OCI-LY7 (cell line): ENCODE measurements at places on chromosomes 3 and 15. TPM values are rescaled to one million over a fixed set of nuclear protein-coding genes. Genes with fewer than 3 reads are reported as not detected.
A peak's percentile ranks its signal among the peaks of the same experiment; 100 is the strongest.

GRCh38 chr3:12643010-12643380 is 20.9 kb downstream of the RAF1 start:
- no peak for DNase-seq

GRCh38 chr15:34304613-34305012 is 33.0 kb downstream of the SLC12A6 start:
- DNase-seq, result no peak

Gene GPR62
- total RNA-seq, result not detected in 2 replicates

Gene SERINC4
- total RNA-seq, result 1.1 and 1.9 TPM in 2 replicates

Gene IL1RAP
- total RNA-seq, result 5.1 and 5.6 TPM in 2 replicates

DNA sequence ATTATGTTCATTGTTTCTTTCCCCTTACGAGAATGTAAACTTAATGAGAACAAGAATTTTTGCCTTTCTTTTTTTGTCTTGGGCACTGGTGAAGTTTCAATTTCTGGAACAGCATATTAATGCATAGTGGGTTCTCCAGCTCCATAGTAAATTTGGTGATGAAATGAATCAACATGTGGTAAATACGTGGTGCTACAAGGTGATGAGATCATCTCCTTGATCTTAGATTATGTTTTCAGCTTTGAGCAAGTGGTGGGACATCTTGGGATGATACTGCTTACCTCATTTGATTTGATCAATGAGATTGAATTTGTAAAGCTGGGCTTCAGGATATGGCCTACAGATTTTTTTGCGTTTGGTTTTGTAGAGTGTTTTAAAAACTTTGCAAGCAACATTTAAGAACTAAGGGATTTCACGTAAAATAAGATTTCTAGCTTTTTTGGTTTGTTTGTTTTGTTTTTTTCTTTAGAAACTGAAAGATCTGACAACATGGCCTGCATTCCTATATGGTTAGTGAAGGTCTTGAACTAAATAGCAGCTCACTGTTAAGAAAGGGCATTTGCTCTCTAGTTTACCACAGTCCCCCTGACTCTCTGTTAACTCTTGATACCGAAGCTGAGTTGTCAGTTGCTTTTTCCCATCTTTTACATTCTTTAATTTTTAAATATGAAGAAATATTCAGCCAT is 45.6 kb downstream of the FNDC3B start:
- DNase-seq, result no peak

DNA sequence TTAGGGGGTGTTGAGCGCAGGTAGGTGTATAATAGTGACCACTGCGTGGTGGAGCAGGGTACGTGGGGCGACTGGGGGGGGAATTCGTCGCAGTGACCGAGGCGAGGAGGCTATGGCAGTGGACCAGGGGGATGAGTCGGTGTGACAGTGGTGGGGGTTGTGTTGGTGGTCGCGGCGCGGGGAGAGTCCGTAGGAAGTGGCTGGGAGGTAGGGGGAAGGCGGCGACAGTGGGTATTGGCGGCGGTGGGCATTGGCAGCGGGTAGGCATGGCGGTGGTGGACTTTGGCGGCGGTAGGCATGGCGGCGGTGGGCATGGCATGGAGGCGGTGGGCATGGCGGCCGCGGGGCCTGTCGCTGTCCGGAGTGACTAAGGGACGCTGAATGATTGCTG is 739 bp downstream of the SNRPN start:
- no peak for DNase-seq

Gene SH3GL3
- total RNA-seq, result not detected in 2 replicates

GRCh38 chr3:154236331-154236730 is 88.0 kb downstream of the DHX36 start:
- no peak for DNase-seq

DNA sequence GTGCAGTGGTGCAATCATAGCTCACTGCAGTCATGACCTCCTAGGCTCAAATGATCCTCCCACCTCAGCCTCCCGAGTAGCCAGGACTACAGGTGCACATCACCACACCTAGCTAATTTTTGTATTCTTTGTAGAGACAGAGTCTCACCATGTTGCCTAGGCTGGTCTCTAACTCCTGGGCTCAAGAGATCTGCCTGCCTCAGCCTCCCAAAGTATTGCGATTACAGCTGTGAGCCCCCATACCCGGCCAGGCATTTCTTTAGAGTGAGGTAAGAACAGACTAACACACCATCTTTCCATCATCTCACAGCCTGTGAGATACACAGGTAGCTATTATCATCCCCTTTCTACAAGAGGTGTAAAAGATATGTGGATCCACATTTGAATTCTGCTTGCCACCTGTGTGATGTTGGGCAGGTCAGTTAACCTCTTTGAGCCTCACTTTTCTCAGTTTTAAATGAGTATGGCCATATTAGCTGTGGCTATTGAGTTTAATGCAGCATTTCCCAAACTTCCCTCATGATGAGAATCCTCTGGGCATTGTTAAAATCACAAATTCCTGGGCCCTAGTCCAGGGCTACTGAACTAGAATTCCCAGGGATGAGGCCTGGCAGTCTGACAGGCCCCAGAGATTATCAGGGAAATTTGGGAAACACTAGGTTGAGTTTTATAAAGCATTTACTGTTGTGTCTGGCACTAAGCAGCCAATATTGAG is 46.0 kb downstream of the ANP32A start:
- no peak for DNase-seq

Gene ANP32A
- 563 and 580 TPM in 2 replicates for total RNA-seq

- DNase-seq, result no peak
Measured at GRCh38 chr3:131729643-131730017, 226.9 kb upstream of the MRPL3 start.

DNA sequence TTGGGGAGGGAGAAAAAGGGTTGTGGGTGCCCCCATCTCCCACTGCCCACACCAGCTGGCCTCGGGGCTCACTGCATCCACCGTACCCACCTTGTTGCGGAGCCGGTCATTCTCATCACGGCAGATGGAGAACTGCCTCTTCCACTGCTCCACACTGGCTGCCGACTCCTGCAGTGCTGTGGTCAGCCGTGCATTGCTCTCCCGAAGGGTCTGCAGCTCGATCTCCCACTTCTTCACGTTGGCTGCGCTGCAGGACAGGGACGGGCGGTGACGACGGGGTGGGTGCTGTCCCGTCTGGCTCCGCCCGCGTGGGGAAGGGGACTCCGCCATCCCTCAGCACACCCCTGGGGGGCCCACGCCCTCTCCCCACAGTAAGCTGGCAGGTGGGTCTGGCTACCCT is 45.1 kb downstream of the WHAMM start:
- no peak for DNase-seq

Gene CASR
- total RNA-seq, result 0.04 TPM in 1 of 2 replicates, not detected in the other

DNA sequence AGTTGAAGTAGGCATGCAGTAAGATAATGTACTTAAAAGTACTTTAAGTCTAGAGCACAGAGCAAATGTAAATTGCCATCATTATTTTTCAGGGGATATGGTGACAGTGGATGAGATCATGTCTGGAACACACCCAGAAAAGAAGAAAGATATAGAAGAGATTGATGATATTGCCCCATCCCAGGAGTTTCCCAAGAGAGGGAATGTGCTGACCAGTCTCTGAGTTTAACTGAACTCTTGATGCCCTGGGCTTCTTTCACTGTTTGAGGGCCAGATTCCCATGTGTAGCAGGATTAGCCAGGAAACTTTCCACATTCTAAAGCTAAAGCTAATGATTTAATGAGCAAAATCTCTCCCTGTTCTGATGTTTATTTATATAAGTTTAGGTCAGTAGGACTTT is 366.8 kb upstream of the UMPS start:
- DNase-seq, result no peak

DNA sequence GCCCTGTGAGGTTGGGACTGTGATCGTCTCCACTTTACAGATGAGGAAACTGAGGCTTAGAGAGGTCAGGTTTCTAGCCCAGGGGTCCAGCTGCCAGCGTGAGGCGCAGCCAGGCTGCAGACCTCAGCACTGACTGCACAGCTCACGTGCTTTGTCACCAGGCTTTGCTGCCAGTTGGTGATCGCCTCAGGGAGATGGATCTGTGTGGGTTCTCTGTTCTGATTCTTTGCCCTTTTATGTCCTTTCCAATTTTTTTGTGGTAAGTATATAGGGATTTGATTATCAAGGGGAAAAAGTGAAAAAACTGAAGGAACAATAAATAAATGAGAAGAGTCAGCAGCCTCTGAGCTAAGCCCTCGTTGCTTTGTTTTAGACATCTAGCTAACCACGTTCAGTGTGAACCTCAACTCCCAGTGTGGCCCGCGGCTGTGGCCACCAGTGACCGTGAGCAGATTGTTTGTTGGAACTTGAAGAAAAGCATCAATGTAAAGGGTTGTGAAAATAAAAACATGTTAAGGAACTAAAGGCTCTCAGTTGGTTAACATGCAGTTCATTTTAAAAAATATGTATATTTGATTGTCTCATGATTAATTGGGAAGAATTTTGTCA is 117.6 kb downstream of the PDE8A start:
- no peak for DNase-seq

- peak; percentile 7 for DNase-seq
Measured at GRCh38 chr3:185460719-185461350, 38.0 kb downstream of the TMEM41A start.

DNA sequence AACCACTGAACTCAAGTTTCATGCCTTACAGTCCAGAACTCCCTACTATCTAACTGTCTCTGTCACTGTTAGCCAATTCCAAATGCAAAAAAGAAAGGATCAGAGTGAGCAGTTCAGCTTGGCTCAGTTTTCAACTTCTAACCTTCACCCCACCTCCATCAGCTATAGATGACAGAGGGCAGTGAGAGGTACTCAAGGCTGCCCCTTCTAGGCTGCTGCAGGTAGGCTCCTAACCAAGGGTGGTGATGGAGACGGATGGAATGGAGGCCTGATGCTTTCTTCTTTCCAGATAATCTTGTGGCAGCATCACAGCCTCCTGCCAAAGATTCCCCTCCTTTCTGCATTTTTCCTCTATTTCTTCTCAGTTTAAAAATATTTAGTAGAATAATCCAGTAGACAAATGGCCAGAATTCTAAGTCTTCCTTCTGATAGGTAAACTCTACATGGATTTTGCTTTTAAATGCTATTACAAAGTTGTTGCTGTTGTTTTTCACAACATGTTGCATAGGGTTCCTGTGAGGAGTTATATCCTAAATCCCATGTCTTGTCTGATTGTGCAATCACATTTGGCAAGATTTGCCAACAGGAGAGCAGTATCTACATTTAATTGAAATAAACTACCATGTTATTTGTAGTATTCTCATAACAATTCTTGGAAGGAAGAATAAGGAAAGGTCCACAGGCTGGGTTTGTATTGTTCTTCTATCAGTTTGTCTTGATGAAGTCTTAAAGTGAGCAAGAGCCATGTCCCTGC is 301.6 kb upstream of the TRIM42 start:
- no peak for DNase-seq

GRCh38 chr3:51982838-51983577 is at the start of gene ACY1:
Gene ACY1, plus strand, starts transcription at chr3:51983535. Its CDS starts 530 bp downstream, at chr3:51984065.
- no peak for DNase-seq

Gene C3orf33
- total RNA-seq, result 0.40 and 0.74 TPM in 2 replicates

Gene CCR3
- not detected in 2 replicates for total RNA-seq

Gene LRRC31
- not detected in 2 replicates for total RNA-seq

Gene FGD5
- 0.21 TPM in 1 of 2 replicates, not detected in the other for total RNA-seq

GRCh38 chr3:124586126-124587052 is 143.9 kb upstream of the UMPS start:
- DNase-seq, result no peak

Gene NPAP1
- total RNA-seq, result not detected in 2 replicates

DNA sequence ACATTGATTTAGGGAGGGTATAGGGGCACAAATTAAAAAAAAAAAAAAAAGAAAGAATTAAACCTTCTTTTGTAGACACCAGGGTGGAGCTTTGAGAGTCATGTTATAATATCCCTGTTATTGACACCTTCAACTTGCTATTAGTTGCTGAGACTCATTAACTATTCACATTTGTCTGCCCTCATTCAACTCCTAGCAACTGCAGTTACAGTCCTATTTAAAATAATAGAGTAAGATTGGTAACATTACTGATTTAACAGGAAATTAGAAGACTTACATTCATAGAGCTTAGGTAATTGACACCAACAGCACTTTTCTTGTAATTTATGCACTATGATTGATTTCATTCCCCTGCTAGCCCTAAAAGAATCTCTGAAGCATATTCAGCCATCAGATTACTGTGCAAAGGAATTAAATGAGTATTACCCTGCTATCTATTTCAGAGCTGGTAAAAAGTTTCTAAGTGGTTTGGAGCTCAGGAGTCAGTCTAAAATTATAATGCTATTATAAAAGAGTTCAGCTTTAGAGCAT is 148.8 kb upstream of the TBL1XR1 start:
- no peak for DNase-seq

Gene ZKSCAN7
- not detected in 2 replicates for total RNA-seq

- DNase-seq, result peak; percentile 4
Measured at GRCh38 chr3:156761713-156762451, 64.3 kb upstream of the LEKR1 start.

DNA sequence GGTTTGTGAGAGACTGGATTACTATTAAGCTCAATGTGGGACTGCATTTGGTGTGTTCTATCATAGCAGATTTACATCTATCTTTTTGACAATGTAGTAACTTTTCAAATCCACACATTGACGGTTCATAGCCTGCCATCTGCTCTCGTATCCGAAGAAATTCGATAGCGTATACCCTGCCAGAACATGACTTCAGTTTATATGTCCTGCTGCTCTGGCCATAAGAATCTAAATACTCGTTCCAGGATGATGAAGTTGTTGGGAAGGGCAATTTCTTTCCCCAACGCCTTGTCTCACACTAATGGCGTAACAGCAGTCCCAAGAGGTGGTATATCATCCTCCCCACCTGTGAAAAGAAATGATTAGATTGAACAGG is 180.0 kb downstream of the LSAMP start:
- no peak for DNase-seq

GRCh38 chr3:97515076-97515475 is 249.5 kb upstream of the ARL6 start:
- DNase-seq, result no peak

- peak; percentile 2 for DNase-seq
Measured at GRCh38 chr3:103440539-103441203, 1005.9 kb downstream of the ZPLD1 start.

DNA sequence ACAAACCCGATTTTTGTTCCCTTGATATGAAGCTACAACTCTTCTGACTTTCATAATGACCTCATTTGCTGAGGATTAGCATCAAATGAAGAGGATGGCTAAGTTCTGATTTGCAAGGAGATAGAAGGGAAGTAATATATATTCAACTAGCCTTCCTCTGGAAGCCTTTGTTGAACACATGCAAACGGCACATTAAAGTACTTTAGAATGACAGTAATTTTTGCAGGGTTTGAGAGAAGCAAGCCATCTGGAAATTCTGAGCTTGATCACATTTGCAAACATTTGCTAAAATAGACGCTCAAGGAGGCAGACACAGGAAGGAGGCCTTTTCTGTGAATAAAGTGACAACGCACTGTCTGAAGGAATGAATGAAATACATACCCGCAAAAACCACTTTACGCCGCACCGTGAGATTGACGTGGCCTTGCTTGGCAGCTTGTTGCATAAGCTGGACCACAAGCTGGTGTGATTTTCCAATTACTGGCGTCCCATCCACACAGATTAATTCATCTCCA is 657.2 kb downstream of the MAGI1 start:
- no peak for DNase-seq

- peak; percentile 13 for DNase-seq
Measured at GRCh38 chr3:122255757-122256439, 69.2 kb upstream of the CSTA start.

GRCh38 chr3:140206196-140207040 is 271.4 kb downstream of the CLSTN2 start:
- DNase-seq, result no peak

Gene CACNA2D2
- total RNA-seq, result 0.21 and 0.28 TPM in 2 replicates
